ENCODE measurements at places on chromosomes 5 and 9.

GRCh38 chr9:136437839-136438547 lies 1.7 kb downstream of the INPP5E start:
- DNase-seq, result no peak

DNA sequence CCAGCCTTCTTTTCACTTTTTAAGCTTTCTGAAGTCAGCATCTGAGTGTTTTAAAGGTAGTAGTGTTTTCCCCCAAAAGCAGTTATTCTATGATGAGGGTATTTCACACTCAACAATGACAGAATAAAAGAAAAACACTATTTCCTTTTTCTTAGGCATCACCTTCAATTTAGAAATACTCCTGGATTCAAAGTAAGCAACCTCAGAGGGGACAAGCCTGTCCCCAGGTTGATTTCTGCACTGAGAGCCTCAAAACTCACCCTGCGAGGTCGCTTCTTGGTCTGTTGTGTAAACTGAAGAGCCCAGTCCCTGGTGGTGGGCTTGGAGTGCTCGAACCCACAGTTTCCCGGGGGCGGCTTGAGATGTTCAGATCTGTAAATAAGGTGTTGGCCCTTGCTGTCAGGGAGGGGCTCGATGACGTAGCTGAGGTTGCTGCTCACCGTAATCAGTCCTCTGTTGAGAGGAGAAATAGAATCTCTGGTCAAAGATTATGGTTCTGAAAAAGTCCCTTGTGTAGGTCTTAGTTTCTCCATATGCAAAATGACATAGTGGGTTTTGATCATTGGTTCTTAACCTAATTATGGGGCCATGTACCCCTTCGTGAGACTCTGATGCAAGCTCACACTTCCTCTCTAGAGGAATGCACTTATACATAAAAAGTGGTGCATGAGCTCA lies 55.9 kb downstream of the ADAM19 start:
- no peak for DNase-seq

DNA sequence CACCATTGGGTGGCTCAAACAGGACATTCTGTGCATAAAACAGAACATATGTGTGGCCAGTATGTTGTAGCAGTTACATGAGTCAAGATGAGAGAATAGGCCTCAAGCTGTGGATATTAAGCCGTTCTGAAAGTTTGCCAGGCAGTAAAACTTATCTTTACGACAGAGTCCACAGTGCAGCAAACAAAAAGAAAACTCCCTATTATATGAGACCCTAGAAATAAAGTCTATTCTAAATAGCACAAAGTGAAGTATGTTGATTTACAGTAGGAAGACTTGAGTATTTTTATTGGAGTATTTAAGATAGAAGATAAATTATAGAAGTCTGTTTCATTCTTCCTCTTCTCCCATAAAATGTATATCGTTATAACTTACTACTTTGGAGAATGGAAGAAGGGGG lies 271.5 kb downstream of the ADGRV1 start:
- DNase-seq, result no peak

DNA sequence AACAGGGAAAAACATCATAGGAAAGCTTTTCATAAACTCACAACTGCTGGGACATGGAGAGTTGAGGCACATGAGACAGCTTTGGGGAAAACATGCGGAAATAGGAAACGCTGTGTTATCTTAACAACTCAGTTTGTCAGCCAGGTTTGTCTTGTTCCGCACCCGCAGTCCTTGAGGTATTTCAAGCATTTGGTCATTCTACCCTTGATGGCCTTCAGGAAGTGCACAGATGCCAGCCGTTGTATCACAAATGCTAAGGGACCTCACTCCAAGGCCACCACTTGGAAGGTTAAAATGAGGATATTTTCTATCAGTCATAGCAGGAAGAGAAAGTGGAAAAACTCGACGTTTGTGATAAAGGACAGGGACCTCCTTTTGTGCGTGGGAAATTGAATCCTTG lies 83.8 kb downstream of the TRIO start:
- no peak for DNase-seq

- no peak for DNase-seq
These were observed 3.3 kb upstream of the HAPLN1 start for GRCh38 chr5:83724001-83724400.

DNA sequence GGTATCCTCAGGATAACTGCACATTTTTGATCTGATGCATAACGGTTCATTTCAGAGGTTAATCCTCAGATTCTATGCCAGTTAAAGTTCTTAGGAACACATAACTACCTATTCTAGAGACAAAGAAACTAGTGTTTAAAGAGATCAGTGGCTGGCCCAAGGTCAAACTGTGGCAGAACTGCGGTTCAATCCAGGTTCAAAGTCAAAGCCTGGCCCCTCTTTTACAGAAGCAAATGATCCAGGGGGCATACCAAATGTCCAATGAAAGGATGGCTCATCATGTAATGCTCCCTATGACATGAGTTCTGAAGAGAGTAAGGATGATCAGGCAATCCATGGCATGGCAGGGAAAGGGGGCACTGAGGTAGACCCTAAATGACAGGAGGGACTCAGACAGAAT lies 283.3 kb downstream of the SPOCK1 start:
- no peak for DNase-seq

DNA sequence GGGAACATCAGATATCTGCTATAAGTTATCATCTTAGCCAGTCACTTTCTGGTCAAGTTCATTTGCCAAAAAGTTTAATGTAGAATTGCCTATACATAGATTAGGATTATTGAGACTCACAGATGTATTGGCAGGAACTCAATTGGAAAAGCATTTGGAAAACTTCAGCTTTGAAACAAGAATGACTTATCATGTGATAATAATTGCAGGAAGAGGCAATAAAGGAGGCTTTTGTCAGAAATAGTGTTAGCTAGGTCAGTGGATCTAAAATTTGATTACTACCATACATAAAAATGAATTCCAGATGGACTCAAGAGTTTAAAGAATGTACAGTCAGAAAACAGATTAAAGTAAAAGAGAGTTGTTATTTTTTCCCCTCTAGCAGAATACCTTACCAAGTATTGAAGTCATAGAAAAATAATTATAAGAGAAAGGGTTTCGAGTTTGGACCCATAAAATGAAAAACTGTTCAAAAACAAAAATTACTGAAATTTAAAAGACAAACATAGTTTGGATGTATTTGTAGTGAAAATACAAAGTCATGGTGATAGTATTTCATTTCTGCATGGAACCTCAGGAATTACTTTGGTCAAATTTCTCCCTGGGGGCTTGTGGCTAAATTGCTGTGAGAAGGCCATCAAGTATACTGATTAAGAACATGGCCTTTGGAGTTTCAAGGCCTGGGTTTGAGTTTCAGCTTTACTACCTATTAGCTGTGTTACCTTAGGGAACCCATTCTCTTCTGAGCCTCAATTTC lies 159.9 kb downstream of the TMEM38B start:
- no peak for DNase-seq

DNA sequence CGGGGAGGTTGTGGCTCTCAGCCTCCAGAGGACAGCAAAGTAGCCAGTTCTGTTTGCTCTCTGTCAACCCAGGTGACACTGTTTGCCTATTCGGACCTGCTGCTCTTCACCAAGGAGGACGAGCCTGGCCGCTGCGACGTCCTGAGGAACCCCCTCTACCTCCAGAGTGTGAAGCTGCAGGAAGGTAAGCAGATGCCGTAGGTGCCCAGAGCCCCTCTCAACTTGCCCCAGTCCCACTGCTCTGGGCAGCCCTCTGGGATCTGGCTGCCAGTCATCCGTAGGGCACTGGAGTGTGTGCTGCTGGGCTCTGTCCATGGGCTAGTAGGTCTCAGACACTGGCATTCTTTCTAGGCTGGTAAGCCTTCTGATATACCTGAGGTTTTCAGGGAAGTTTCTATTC lies 59.3 kb downstream of the RGS3 start:
- no peak for DNase-seq

DNA sequence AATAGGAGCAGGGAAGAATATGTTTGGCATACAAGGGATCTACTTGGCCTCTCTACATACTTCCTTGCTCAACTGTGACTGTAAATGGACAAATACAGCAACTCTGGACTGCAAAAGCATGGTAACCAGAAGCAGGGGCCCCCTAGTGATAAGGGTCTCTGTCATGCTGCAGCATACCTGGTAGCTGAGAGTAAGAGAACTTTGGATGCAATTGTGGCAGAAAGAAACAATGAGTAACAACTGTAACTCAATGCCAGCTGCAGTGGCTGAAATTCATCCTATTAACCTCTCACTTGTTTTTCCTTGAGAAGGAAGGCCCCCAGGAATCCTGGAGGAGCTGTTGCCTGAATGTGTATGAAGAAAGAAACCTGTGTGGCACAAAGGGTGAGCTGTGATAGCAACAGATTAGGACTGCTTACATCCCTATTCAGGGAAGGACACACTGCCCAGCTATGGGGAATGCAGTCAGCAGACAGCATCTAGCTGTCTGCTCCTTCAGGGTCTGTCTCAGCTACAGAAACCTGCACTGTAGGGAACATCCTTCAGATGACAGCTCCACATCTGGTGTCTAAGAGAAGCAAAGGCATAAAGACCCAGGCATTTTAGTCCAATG lies 468.1 kb upstream of the ACTBL2 start:
- no peak for DNase-seq

DNA sequence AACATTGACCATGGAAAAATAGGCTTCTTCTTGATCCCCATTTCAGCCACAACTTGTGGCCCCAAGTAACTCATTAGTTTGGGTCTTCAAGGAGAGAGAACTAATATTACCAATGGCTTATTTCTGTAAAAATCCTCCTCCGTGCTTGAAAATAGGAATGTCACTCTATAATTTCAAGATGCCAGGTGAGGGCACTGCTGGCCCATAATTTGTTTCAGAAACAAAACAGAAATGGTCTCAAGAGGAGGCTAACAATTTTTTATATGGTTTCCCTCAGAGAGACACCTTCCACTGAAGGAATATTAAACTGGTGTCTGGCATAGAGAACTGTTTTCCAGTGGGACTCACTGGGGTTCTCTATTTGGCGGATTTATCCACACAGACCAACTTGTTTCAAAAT lies 437.0 kb upstream of the TRPC7 start:
- DNase-seq, result no peak

DNA sequence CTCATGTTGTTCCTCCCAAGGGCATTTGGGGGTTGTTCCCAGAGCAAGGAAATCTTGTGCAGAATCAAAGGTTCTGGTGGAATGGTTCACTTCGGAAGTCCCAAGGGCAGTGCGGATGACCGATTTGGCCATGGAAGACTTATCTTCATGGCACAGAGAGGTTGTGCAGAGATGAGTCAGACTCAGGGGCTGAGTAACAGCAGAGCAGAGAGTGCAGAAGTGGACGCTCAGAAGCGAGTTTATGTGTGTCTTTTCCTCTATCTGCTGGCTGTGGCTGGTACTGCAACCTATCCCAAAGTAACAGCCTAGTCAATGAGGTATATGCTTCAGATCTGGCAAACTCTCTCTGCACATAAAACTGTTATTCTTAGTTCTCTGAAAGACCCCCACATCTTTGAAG lies 118.1 kb downstream of the DPYSL3 start:
- DNase-seq, result no peak

All from vagina (tissue), 2 donors.